Natural killer cell treated with Interleukin-12 subunit alpha and Interleukin-12 subunit beta and Interleukin-15 and Interleukin-18, amount 100 ng/mL, for 72 hours (primary cell): ENCODE measurements at places on chromosomes 12 and 14. TPM values are rescaled to one million over a fixed set of nuclear protein-coding genes. Genes with fewer than 3 reads are reported as not detected.

Gene SLC2A14
- total RNA-seq, result not detected

Gene CELA1
- total RNA-seq, result not detected

DNA sequence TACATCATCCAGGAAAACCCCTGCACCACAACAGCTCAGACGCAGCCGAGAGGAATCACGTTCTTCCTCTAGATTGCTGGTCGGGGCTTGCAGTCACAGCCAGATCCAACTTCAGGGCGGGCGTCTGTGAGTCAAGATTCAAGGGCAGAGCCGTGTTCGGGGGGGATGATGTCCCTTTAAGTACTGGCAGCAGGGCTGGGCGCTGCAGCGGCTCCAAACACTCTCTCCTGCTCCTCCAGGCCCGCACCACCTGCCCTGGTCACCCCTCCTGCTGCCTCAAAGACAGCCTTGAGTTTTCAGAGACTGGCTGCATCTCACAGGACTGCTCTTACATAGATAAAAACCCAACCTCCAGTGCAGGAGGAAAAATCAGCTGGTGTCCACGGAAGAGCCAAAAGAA is 68.3 kb downstream of the KDM2B start:
- H3K36me3 ChIP-seq, result no peaks in the 10 kb centered on the region
- no peaks in the 10 kb centered on the region for H3K27me3 ChIP-seq
- no peak for DNase-seq
- no peak overlapping the region for H3K27ac ChIP-seq
- peaks cover 12% of the 10 kb centered on the region for H3K4me1 ChIP-seq

DNA sequence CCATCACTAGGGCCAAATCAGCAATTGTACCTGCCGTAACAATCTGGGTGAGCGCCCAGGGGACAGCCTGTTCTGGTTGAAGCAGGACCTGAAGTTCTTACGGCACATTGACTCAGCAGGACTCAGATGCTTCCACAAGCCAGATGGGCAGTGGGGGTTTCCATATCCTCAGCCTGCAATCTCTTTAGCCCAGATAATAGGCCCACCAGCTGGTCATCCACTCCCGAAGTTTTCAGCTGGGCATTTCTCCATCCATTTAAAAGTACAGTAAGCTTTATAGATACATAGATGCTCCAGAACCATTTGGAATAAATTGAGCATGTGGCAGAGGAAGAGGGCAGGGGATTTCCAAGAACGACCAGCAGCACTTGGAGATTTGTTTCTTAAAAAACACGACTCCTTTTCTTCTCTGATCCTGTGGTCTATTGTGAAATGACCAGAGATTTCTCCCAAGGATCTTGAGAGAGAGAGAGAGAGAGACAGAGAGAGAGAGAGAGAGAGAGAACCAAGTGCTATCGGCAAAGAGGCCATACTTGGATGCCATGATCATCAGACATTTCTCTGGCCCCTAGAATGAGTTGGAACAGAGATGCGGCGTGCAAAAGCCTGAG is 74.8 kb upstream of the PLXNC1 start:
- peaks cover 9% of the 10 kb centered on the region for H3K4me1 ChIP-seq
- no peak overlapping the region for H3K27ac ChIP-seq
- H3K4me3 ChIP-seq, result no peak overlapping the region

GRCh38 chr12:57037264-57037663 is 12.7 kb downstream of the MYO1A start:
- H3K36me3 ChIP-seq, result no peaks in the 10 kb centered on the region
- DNase-seq, result no peak
- no peaks in the 10 kb centered on the region for H3K4me1 ChIP-seq
- no peak overlapping the region for H3K4me3 ChIP-seq
